Heart right ventricle (tissue), 16 donors: ENCODE measurements at places on chromosomes 5 and 9. TPM values are rescaled to one million over a fixed set of nuclear protein-coding genes. Genes with fewer than 3 reads are reported as not detected.

The KCTD16 gene
- total RNA-seq: 0.04 TPM

DNA sequence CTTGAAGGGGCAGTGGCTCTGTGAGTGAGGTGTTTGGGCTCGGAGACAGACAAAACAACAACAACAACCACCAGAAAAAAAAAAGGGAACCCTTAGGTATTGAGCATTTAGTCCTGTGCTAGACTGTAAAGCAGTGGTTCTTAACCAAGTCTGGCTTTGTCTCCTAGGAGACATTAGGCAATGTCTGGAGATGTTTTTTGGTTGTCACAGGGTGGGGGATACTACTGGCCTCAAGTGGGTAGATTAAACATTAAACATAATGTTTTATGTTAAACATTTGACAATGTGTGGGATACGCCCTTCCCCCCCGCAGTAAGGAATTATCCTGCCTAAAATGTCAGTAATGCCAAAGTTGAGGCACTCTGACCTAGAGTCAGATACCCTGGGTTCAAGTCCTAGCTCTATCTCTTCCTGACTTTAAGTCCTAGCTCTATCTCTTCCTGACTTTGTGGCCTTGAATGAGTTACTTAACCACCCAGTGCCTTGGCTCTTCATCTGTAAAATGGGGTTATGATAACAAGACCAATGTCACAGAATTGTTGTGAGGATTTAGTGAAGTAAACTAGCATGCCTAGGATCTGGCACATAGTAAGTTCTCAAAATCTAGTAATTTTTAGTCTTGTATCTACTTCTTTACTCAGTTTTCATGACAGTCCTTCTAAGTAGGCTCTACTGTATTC, 1.8 kb downstream of the TRIM32 start:
- H3K4me1 ChIP-seq: peaks cover 58% of the 10 kb centered on the region
- no peak overlapping the region for H3K27ac ChIP-seq
- H3K27me3 ChIP-seq: no peaks in the 10 kb centered on the region
- H3K36me3 ChIP-seq: no peaks in the 10 kb centered on the region
- DNase-seq: no peak
- H3K4me3 ChIP-seq: no peak overlapping the region

DNA sequence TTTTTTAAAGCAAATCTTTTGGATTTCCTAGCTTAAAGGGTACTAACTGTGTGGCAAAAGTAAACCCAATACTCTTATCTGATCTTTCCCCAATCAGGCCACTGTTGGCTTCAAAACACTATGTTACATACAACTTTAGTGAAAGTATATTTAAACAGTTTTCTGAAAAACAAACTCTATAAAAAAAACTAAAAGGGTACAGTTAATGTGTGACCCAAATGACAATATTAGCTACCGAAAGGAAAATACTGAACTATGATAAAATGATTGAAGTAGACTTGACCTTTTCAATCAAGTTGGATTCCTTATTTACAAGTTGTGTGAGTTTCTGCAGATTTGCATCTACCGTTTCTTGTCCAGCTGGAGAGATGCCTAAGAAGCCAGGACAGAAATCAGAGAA, 5.8 kb downstream of the MTX3 start:
- H3K27ac ChIP-seq: no peak overlapping the region
- H3K4me3 ChIP-seq: no peak overlapping the region
- DNase-seq: no peak
- peaks cover 10% of the 10 kb centered on the region for H3K4me1 ChIP-seq
- no peaks in the 10 kb centered on the region for H3K36me3 ChIP-seq

GRCh38 chr9:123343443-123344191, 12.4 kb upstream of the CRB2 start:
- H3K36me3 ChIP-seq: no peaks in the 10 kb centered on the region
- no peak overlapping the region for H3K27ac ChIP-seq
- no peak overlapping the region for H3K4me3 ChIP-seq
- no peak for DNase-seq

The PRRC1 gene
- total RNA-seq: 27.2 TPM

GRCh38 chr9:87610200-87611155, 112.8 kb downstream of the DAPK1 start:
- H3K27ac ChIP-seq: no peak overlapping the region
- H3K4me1 ChIP-seq: peaks cover 7% of the 10 kb centered on the region
- no peak overlapping the region for H3K4me3 ChIP-seq
- no peaks in the 10 kb centered on the region for H3K27me3 ChIP-seq
- no peak for DNase-seq
- no peaks in the 10 kb centered on the region for H3K36me3 ChIP-seq

DNA sequence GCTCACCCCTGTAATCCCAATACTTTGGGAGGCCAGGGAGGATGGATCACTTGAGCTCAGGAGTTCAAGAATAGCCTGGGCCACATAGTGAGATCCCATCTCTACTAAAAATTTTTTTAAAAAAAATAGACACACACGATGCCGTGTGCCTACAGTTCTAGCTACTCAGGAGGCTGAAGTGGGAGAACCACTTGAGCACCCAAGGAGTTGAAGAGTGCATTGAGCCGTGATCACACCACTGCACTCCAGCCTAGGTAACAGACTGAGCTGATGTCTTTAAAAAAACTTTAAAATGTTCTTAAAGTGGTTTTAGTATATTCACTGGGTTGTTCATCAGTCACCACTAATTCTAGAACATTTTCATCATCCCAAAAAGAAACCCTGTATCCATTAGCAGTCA, 51.9 kb upstream of the RNF38 start:
- H3K27ac ChIP-seq: no peak overlapping the region
- no peak for DNase-seq
- H3K27me3 ChIP-seq: no peaks in the 10 kb centered on the region
- no peak overlapping the region for H3K4me3 ChIP-seq

DNA sequence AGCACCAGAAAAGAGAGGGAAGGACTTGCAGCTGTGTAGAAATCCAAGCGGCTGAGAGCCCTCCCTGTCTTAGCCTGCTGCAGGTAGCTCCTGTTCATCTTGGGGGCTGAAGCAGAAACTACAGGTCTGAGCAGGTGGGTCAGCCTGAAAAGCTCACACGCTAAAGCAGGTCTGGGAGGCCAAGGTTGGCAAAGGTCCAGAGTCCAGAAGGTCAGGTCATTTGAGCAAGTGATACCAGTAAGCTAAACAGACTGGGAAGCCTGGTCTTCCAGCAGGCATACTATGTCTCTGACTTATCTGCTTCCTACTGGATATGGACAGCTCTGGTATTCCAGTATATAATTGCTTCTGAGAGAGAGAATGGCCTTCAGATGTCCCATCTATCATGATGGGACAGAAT, 26.2 kb downstream of the PTCD2 start:
- no peak overlapping the region for H3K27ac ChIP-seq
- H3K27me3 ChIP-seq: no peaks in the 10 kb centered on the region
- no peaks in the 10 kb centered on the region for H3K4me1 ChIP-seq
- H3K4me3 ChIP-seq: no peak overlapping the region
- H3K36me3 ChIP-seq: no peaks in the 10 kb centered on the region

The LCN9 gene
- total RNA-seq: not detected

- no peaks in the 10 kb centered on the region for H3K4me1 ChIP-seq
- DNase-seq: no peak
- H3K27me3 ChIP-seq: no peaks in the 10 kb centered on the region
Measured at GRCh38 chr5:80275347-80275746, 19.5 kb upstream of the SERINC5 start.

The OLFML2A gene
- 21.9 TPM for total RNA-seq

GRCh38 chr9:14532456-14533115, 160.6 kb downstream of the ZDHHC21 start:
- H3K27me3 ChIP-seq: no peaks in the 10 kb centered on the region
- DNase-seq: no peak
- no peak overlapping the region for H3K4me3 ChIP-seq
- peaks cover 9% of the 10 kb centered on the region for H3K4me1 ChIP-seq
- H3K27ac ChIP-seq: no peak overlapping the region

GRCh38 chr9:250625-251024, 36.0 kb downstream of the DOCK8 start:
- H3K27me3 ChIP-seq: no peaks in the 10 kb centered on the region
- H3K4me1 ChIP-seq: no peaks in the 10 kb centered on the region
- no peaks in the 10 kb centered on the region for H3K36me3 ChIP-seq
